Activated effector memory CD4-positive, alpha-beta T cell treated with anti-CD3 and anti-CD28 coated beads, Interleukin-2, amount 50 U/mL, for 16 hours (primary cell): ENCODE measurements at places on chromosomes 11 and 22.

GRCh38 chr11:46315033-46315738 is 32.1 kb upstream of the DGKZ start:
- peak; percentile 90 for DNase-seq

- DNase-seq: no peak
These were observed 105.0 kb downstream of the DBX1 start for GRCh38 chr11:20055312-20055711.

- peak; percentile 47 for DNase-seq
These were observed 66.4 kb downstream of the OTOG start for GRCh38 chr11:17613428-17613962.

DNA sequence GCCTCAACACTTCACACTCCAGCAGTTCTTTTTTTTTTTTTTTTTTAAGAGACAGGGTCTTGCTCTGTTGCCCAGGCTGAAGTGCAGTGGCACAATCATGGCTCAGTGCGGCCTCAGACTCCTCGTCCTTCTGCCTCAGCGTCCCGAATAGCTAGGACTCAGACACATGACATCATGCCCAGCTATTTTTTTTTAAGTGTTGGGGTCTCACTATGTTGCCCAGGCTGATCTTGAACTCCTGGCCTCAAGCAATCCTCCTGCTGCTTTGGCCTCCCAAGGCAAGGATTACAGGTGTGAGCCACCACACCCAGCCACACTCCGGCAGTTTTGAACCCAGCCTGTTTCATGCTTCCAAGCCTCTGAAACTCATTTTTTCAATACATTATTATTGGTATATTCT is 3.7 kb downstream of the PPP2R1B start:
- DNase-seq: no peak

- DNase-seq: no peak
These were observed 131.4 kb downstream of the DCDC1 start for GRCh38 chr11:31237819-31238760.

DNA sequence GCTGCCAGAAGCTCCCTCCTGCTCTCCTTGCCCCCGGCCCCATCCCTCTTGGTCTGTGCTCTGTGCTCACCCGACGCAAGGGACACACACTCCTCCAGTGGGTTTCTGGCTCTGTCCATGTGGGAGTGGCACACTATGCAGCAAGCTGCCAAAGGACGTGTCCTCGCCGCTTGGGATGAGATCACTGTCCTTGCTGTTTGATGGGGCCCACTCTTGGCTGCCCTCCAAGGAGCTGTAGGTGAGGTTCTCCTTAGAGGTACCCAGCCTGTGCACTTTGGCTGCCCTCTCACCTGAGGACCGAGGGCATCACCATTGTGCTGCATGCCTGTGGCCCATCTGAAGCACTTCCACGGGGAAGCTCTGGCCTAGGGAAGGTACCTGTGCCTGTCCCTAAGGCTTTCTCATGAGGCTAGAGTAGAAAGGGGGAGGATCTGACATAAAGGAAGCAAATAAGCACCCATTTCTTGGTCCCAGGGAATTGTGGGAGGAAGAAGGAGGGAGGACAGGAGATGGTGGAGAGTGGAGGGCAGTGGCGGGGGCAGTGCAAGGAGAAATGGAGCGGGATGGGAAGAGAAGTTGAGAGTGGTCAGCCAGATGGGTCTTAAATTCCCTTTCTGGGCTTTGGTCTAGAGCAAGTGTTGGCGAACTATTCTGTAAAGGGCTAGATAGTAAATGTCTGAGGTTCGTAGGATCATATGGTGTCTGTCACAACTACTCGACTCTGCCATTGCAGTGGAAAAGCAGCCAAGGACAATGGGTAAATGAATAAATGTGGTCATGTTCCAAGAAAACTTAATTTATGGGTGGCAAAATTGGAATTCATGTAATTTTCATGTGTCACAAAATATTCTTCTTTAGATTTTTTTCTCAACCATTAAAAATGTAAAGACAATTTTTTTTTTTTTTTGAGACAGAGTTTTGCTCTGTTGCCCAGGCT is 47.0 kb upstream of the AMPD3 start:
- no peak for DNase-seq

GRCh38 chr11:2179516-2179915 is 7.9 kb upstream of the TH start:
- DNase-seq: no peak
